Aorta (tissue), 5 donors: ENCODE measurements at places on chromosomes 7 and 10. TPM values are rescaled to one million over a fixed set of nuclear protein-coding genes. Genes with fewer than 3 reads are reported as not detected.

DNA sequence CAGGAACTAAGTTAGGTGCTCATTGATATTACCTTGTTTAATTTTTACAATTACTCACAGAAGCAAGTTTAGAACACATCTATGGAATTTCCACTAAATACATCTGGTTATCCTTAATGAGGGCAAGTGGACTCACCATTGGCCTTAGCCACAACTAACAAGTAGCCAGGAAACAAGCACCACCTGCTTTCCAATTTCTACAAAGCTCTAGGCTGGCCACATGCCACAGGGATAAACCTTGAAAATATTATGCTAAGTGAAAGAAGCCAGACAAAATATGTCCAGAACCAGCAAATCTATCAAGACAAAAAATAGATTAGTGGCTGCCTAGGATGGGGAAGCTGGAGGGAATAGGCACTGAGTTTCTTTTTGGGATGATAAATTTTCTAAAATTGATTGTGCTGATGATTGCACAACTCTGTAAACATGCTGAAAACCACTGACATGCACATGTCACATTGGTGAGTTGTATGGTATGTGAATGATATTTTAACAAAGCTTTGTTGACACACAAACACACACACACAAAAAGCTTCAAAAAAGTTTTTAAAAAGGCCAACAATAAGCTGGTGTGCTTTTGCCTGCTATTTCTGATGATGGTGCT is 179.4 kb downstream of the CPEB3 start:
- DNase-seq, result no peak
- H3K4me1 ChIP-seq, result peaks cover 4% of the 10 kb centered on the region
- no peaks in the 10 kb centered on the region for H3K27me3 ChIP-seq
- H3K4me3 ChIP-seq, result no peak overlapping the region
- no peak overlapping the region for H3K27ac ChIP-seq

GRCh38 chr10:4028854-4029583 is 244.0 kb upstream of the KLF6 start:
- H3K4me3 ChIP-seq, result no peak overlapping the region
- H3K36me3 ChIP-seq, result no peaks in the 10 kb centered on the region
- H3K4me1 ChIP-seq, result no peaks in the 10 kb centered on the region
- no peak overlapping the region for H3K27ac ChIP-seq
- DNase-seq, result no peak

DNA sequence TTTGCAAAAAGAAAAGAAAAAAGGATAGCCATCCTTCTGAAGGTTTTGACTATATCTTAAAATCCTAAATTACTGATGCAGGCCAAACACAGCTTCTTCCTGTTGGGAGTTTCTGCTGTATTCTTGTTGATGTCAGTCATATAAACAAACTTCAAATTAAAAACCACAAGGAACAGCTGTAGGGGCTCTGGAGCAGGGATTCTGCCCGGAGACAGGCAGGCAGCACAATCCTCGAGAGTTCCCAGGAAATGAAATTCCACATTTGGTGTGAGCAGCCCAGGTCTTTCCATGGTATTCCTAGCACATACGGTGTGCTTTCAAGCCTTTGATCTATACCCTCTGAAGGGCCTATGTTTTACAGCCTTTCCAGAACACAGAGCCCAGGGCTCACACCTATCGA is 43.2 kb downstream of the INSYN2A start:
- H3K4me3 ChIP-seq, result no peak overlapping the region
- no peaks in the 10 kb centered on the region for H3K36me3 ChIP-seq
- no peak for DNase-seq
- no peaks in the 10 kb centered on the region for H3K4me1 ChIP-seq
- H3K27me3 ChIP-seq, result no peaks in the 10 kb centered on the region

Gene MYO3A
- total RNA-seq, result 3.5 TPM

Gene CUL2
- 28.1 TPM for total RNA-seq
